GM12891 (cell line): ENCODE measurements at places on chromosomes 5 and 9.
A peak's percentile ranks its signal among the peaks of the same experiment; 100 is the strongest.

GRCh38 chr5:104977529-104977928 is 1414.9 kb upstream of the NUDT12 start:
- DNase-seq = no peak

GRCh38 chr5:120354126-120354525 is 110.0 kb upstream of the PRR16 start:
- DNase-seq = no peak

DNA sequence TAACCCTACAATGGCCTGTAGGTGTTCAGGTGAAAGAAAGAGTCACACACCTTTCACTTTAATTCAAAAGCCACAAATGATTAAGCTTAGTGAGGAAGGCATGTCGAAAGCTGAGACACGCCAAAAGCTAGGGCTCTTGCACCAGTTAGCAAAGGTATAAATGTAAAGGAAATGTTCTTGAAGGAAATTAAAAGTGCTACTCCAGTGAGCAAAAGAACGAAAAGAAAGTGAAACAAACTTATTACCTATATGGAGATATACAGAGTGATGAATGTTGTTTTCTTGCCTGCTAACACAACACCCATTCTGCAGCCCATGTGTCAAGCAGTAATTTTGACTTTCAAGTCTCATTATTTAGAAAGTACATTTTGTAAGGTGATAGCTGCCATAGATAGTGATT is 254.2 kb upstream of the SLC24A2 start:
- DNase-seq = no peak

DNA sequence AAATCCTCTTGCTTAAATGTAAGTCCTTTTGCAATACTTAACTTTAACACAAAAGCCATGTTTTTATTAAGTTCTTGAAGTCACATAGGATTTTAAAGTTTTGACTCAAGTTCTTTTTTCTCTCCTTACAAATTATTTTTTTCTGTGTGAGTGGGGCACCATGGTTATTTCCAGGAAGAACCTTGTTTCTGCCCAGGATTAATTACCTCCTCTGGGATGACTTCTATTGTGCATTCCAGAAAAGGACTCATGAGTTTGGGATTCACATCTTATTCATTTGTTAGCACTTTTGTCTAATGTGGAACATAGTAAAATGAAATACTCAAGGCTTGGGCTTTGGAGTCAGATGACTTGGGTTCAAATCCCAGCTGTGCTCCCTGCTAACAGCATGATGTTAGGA is 421.4 kb upstream of the WWC1 start:
- no peak for DNase-seq

DNA sequence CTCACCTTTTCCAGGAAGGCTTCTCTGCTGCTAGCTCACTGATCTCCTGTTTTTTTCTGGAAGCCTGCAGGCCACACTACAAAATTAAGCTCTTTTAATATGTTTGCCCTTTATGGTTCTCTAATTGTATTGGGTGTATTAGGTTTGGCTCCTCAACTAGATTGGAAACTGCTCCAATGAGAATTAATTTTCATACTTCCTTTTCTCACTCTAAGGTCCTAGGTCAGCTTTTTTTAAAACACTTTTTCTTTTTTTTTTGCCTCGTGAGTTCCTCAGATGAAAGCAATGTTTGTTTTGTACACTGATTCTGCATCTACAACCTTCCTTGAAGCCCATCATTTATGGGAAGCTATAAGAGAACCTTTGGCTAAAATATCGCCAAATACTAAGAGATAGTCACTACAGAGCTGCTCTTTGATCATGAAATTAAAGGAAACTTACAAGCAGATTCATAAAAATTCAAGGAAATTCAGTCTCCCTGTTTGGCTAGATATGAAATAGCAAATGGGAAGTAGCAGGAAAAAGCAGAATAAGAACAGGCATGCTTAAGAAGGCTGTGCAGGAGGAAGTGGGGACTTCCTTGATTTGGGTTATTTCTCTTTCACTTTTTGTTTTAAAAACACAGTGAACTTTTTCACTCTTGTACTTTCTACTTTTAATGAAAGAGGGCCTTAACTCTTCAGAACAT is 55.2 kb upstream of the FYB1 start:
- no peak for DNase-seq

DNA sequence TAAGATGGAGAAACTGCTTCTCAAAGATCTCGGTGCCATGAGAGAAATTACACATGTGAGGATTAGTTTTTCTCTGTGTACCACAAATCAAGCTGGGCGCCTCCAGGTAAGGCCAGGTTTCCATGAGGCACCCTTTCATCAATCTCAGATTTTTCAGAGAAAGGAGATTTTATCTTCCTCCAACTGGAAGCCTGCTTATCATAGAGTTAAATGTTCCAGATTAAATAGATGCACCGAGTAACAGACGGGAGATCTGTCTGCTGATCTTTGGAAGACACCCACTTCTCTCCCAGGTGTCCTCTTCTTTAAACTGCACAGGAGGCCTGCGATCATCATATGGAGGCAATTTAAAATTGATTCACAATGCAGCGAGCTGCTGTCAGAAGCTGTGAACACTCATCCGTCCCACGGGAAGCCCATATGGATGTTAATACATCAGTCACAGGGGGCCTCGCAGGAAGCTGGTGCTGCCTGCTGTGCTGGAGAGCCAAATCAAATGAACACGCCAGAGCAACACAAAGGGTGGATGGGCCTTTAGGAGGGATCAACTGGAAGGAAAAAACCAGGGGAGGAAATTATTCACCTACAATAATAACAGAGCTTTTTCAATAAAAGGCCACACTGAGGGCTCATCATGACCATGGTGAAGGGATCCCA is 93.3 kb downstream of the TLE1 start:
- DNase-seq = no peak

- DNase-seq = no peak
Measured at GRCh38 chr5:151647320-151647861, 39.3 kb downstream of the SPARC start.

- no peak for DNase-seq
Measured at GRCh38 chr9:130949188-130950038, 10.4 kb upstream of the FIBCD1 start.

- DNase-seq = no peak
Measured at GRCh38 chr9:15180124-15180523, 126.9 kb downstream of the TTC39B start.

- DNase-seq = no peak
Measured at GRCh38 chr5:13976867-13977830, 32.7 kb upstream of the DNAH5 start.

DNA sequence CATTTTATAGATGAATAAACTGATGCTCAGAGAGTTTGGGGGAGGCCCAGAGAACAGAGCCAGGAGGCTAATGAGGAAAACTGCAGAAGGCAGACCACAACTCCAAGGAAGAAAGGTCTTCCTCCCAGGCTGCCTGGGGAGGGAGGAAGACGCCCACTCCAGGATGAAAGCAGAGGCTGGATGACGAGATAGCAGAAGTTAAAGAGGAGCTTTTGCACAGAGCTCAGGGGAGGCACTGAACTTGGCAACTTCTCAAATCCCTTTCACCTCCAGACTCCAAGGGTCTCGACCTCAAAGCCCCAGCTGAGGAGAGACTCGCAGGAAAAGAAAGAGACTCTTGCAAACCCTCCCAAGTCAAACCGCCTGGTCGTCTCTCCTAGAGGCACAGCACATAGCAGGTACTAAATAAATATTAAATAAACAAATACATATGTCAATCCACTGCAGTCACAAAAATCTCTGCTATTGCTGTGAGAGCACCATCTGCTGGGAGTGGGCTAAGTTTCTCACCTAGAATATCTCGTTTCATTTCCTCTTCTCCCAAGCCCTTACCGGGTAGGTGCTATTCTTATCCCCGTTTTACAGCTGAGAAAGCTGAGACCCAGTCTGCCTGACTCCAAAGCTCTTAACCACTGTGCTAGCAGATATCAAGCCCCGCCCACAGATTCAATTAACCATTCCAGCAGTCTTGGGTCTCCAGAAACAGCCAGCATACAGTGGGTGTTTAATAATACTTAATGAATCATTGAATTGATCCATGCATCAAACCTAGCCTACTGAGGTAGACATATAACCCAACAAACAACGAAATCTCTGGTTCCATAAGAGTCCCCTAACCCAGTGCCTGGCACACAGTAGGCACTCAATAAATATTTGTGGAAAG is 97.8 kb upstream of the HAND1 start:
- DNase-seq = peak; percentile 45

DNA sequence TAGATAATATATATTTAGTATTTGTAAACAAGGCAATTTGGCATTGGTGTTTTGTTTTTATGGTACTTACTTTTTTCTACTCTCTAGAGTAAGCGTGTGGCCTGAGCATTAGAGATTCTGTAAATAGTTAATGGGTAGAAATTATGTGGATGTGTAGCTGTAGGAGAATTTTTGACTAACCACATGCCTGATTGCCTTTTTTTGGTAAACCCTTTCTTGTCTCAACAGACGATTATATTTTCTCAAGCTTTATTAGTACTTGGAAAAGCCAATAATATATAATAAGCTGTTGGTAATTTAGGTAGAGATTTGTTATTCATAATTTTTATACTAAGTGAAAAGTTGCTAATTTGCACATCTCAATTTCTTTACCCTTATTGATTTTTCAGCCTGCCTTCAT is 76.8 kb downstream of the FCHO2 start:
- no peak for DNase-seq

DNA sequence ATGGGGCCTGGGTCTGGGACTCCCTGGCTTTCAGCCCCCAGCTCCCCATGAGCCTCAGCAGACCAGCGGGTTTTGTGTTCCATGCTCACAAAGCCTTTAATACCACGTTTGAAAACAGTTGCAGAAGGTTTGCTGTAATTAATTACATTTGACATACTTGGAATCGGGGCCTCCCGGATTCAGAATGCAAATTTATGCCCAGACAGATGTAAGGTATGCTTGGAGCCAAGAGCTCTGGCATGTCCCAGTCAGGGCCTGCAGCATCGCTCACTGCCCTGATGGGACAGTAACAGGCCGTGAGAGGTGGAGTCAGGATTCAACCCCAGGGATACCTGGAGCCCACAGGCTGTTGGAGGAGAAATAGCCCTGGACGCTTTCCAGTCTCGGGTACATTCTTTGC is 12.2 kb downstream of the ZNF618 start:
- no peak for DNase-seq

- DNase-seq = no peak
Measured at GRCh38 chr5:54520940-54521339, 3.4 kb downstream of the SNX18 start.

DNA sequence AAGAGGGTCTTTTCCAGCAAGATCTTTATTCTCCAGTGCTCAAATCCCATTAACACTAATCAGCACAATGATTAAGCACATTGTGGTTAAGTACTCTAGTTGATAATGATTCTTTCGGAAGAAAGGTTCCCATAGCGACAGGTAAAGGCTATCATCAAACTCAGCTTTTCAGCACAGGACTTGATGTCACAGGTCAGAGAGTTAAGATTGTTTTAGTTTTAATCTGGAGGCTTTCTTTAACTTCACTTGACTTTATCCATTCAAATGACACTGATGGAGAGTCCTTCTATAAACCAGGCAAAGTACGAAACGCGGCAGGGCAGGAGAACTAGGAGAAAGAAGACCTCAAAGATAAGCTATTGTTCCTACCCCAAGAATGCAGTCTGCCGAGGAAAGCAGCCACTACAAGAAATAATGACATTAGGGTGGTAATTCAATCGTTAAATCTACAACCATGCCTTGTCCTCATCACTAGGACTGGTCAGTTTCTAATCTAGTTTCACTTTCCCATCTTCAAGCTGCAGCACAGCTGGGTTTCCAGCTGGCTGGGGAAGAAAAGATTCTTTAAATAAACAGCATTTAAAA is 4.6 kb downstream of the NRG2 start:
- no peak for DNase-seq

GRCh38 chr5:88690409-88691229 is 192.4 kb downstream of the MEF2C start:
- DNase-seq = no peak

GRCh38 chr9:131410044-131410491 is 16.2 kb downstream of the PRRC2B start:
- DNase-seq = no peak

GRCh38 chr5:72152545-72152944 is 45.3 kb downstream of the MAP1B start:
- no peak for DNase-seq

DNA sequence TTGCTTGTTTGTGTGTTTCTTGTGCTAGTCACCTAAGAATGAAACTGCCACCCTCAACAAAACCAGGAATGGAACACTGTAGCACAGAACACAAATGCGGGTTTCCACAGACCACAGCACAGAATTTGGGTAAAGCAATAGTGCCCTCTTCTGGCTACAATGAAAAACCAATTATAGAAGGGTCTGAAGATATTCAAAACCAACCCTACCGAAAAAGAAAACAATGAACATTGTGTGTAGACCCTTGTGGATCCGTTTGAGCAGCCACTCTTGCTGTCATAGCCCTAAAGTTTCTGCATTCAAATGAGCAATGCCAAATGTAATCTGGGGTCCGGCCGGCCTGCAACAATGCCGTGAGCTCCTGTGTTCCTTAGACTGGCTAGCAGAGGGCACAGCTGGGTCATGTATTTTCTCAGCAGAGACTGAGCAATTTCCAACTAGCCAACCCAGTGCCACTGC is 8.3 kb upstream of the ENC1 start:
- DNase-seq = peak; percentile 31

DNA sequence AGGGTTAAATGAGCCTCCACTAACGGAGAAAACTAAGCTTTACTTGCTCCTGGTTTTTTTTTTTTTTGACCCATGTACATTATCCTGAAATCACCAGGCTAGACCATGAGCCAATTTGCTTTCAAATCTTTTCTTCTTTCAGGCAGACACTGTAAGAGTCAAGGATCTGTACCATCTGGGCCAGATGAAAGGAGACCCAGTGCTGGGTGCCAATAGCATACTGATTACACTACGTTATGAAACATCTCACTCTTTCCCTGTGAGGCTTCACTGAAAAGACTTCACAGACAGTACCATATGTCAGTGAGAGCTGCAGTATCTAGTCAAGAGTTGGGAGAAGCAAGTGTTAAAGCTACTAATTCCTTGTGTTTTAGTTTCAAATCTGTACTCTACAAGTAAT is 161.2 kb upstream of the PTPRD start:
- DNase-seq = no peak
